ENCODE measurements at places on chromosomes 13 and 19. TPM values are rescaled to one million over a fixed set of nuclear protein-coding genes. Genes with fewer than 3 reads are reported as not detected.

DNA sequence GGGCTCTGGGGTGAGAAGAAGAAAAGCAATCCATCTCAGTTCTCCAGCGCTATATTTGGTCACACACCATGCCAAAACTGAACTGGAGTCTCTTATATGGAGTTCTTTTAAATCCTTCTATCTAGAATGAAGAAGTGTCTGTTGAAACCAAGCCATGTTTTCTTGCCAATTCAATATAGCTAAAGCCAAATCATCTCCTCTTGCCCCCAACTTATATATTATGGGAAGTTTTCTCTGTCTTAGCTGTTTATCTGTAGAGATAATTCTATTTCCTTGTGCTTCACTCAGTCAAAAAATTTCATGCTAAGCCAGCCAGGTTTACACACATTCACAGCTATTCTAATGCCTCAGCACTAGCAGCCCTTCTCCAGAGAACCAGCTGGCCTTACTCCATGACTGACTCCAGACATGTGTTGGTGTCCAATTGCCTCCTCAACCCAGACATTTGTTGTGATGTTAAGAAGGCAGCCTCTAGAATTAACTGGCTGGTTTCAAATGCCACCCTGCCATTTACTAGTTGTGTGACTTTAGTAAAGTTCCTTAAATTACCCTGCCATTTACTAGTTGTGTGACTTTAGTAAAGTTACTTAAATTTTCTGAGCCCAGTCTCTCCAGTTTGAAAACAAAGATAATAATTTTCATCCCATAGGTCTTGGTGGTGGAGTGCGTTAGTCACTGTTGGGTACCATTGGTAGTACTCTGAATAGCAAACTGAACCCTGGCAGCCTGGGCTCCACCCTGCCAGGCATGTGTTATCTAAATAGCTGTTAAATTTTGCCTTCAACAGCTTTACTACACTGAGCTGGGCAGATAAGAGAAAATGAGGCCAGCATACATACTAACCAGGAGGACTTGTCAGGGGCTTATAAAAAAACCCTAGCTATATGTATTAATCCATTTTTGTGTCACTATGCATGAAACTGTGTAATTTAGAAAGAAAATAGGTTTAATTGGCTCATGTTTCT is 525.1 kb downstream of the LMO7 start:
- no peak for DNase-seq

DNA sequence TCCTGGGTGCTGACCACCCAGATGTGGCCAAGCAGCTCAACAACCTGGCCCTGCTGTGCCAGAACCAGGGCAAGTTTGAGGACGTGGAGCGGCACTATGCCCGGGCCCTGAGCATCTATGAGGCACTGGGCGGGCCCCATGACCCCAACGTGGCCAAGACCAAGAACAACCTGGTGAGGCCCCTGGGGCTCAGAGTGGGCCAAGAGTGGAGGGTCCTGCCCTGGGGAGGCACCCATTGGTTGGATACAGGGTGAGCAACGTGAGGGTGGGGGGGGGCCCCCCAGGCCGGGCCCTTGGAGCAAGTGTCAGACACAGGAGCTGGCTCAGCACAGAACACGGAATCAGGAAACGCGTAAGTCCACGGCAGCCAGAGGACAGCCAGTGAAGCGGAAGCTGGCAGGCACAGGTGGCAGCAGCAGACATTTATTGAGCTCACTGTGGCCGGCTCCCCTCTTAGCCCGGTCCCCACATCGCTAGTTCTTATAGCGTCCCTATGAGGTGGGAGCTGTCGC is 8.9 kb downstream of the KLC3 start:
- no peak for DNase-seq

Gene GIPC3
- total RNA-seq: 0.46 TPM

Gene UHRF1
- 212 TPM for total RNA-seq

- DNase-seq: no peak
Observed at GRCh38 chr19:45852983-45853382, 10.0 kb downstream of the SYMPK start.

Data from CD8-positive, alpha-beta memory T cell (primary cell).